Stimulated activated CD4-positive, alpha-beta T cell treated with anti-CD3 and anti-CD28 coated beads, Interleukin-1b, Interleukin-23, amount 100 ng/mL, for 24 hours (primary cell): ENCODE measurements at places on chromosomes 12 and 14.

GRCh38 chr14:99564256-99564925 lies 39.6 kb downstream of the CCDC85C start:
- DNase-seq: no peak

- DNase-seq: no peak
These were observed 99.6 kb downstream of the ANO6 start for GRCh38 chr12:45315462-45315861.

GRCh38 chr12:120257041-120257821 lies 8.3 kb downstream of the PXN start:
- DNase-seq: no peak

- no peak for DNase-seq
These were observed 87.1 kb downstream of the GPR135 start for GRCh38 chr14:59377991-59378601.

DNA sequence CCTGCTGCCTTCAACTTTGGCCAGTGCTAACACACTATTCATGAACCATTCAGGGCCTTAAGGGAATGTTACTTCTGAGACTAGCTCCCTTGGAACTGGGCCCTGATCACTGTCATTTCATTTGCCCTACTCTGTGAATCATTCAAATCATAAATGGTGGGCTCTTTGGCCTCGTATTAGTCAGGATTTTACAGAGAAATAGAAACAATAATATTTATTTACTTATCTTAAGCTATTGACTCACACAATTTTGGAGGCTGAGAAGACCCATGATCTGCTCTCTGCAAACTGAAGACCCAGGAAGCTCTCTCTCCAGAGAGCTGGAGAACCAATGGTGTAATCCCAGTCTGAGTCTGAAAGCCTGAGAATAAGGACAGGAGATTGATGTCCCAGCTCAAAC lies 398.5 kb downstream of the LRIG3 start:
- no peak for DNase-seq

DNA sequence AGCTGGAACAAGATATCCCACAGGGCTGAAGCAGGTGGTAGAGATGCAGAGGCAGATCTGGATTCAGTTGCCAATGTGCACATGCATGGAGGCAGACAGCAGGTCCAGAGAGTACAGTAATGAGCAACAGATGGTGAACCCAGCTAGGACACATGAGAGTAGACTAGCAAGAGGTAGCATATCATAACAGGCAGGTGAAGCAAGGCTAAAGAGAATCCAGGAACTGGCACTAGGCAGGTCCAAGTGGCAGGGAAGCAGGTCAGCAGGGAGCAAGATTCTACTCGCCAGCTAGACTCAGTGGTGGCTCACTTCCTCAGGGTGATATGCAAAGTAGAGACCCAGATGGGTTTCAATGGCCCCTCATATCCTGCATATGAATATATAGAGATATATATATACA lies 15.3 kb upstream of the MYF6 start:
- no peak for DNase-seq

GRCh38 chr12:123761841-123762714 lies at the start of gene DNAH10:
TSS of gene DNAH10 (plus strand) at chr12:123762301. CDS start at chr12:123762337, 36 bp downstream.
- DNase-seq: no peak

- DNase-seq: no peak
These were observed 503 bp downstream of the HOXC12 start for GRCh38 chr12:53955036-53955775.

DNA sequence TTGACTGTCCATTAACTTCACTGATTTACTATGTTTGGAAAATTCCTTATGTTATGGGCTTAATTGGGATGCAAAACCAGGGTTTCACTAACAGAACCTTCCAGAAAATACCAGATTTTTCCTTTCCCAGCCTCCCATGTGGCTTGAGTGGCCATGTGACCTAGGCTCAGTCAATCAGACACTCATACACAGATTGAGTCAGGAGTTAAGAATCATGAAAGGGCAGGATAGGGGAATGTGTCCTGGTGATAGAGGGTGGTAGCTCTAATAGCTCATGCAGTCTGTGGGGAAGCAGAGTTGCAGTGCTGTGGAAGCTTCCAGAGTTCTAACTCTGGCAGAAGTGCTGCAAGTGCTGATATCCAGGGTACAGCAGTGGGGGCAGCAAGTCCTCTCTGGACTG lies 134.1 kb upstream of the IFNG-AS1 start:
- no peak for DNase-seq

GRCh38 chr12:114431902-114432301 lies 26.0 kb upstream of the TBX5 start:
- DNase-seq: no peak

DNA sequence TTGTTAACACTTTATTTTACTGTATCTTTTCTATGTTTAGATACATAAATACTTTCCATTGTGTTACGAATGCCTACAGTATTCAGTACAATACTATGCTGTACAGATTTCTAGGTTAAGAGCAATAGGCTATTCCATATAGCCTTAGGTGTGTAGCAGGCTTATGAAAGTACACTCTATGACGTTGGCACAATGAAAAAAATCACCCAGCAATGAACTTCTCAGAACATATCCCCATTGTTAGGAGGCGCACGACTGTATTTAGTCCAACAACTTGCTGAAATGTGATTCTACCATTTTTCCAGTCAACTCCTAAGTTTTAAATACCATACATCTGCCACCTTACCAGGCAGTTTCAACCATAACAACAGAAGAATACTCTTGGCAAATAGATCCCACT lies 1.8 kb downstream of the PARP11 start:
- no peak for DNase-seq

DNA sequence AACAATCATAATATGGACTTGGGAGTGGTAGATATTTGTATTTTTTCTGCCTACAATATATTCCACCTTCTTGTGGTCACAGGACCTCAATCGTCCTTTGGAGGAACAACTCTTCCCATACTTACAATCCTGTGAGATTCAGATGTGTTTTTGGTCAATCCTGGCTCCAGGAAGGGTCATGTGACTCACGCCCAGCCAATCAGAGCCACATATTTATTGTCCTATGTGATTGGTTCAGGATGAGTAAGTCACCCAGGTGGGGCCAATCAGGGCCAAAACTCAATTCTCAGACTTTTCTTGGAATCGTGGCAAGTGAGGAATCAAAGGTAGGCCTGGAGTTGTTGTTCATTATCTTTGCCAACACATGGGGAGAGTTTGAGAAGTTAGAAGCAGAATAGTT lies 264.9 kb downstream of the SUDS3 start:
- no peak for DNase-seq

DNA sequence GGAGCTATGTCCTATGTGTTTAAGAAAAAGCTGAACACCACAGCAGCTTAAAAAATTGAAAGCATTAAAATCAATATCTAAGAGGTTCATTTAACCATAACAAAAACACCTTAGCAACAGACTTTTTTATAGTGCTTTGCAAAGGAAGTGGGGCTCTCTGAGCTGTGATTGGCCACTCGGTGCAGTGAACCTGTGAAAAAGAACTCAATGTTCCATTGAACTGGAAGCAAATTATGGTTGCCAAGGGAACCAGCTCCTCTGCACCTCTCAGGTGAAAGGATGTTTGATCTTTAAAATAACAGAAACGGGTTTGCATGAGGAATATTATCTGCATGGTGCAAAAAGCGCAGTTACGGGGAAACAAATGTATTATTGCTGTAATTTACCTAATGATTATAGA lies 149.4 kb downstream of the SNAPC1 start:
- DNase-seq: no peak

- no peak for DNase-seq
These were observed 84.9 kb upstream of the FOXG1 start for GRCh38 chr14:28681681-28682080.

DNA sequence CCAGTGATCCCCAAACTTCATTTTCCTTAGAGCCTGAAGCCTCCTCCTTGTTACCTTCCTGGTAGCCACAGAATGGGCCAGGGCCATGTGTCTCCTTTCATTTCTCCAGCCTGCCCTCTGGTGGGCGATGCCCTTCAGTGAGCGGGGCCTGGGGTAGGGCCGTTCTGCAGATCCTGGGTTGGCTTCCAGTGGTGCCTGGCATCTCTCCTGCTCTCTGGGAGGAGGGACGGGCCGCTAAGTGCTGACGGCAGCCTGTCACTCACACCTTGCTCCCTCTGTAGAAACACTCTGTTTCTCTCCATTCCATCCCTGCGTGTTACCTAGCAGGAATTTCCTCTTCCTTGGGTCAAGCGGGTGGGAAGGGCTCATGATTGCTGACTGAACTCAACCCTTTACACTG lies 232.1 kb downstream of the CACNA1C start:
- DNase-seq: no peak

GRCh38 chr14:79201564-79202207 lies 1009.6 kb downstream of the DIO2 start:
- no peak for DNase-seq

- no peak for DNase-seq
These were observed 93.4 kb upstream of the TMEM233 start for GRCh38 chr12:119500209-119500608.

DNA sequence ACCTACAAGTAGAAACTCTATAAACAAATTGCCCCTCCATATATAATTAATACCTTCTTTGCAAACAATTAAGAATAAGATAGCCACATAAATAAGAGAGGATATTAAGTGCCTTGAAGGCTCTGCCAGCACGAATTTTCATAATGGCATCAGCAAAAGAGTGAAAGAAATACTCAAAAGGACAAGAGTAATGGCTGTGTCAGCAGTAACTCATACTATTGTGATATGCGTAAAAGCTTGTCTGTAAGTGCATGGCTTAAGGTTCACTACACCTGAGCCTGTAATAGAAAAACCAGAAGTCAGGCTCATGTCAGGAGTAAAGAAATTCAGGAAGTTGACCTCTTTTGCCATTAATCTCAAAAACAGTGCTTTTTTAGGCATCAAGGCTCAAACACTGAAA lies 204.1 kb downstream of the TRHDE start:
- no peak for DNase-seq

- DNase-seq: no peak
These were observed 152.4 kb upstream of the ATP2B1 start for GRCh38 chr12:89861086-89861485.

DNA sequence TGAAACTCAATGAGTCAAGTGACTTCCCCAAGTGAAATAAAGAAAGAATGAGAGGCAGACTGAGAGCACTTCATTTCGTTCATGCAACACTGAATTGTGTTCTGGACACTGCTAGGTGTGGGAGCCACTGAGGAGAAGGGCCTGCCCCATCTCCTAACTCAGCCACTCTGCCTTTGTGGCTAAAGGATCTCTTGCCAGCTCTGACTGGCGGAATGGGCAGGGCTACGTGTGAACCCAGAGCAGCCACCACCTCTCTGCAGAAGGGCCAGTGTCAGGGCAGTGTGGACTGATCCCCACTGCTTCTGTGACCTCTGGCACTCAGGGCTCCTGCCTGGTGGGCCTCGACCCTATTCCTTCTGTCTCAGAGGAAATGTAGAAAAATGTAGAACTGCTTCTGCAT lies 46.5 kb upstream of the GZMB start:
- DNase-seq: no peak

DNA sequence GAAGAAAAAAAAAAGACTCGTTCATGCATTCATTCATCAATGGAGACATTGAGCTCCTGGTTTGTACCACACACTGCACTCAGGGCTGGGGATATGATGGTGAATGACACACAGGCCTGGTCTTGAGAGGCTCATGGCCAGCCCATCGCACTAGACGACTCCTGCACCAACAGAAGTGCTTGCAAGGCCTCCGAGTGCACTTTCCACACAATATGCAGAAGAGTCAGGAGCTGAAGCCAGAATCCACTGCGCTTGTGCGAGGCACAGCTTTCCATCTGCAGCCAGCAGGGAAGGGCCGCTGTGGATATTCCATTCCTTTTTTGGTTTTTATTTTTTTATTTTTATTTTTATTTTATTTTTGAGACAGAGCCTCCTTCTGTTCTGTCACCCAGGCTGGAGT lies 192.4 kb downstream of the DICER1 start:
- no peak for DNase-seq

GRCh38 chr12:106224355-106224706 lies 23.5 kb downstream of the CKAP4 start:
- DNase-seq: no peak

DNA sequence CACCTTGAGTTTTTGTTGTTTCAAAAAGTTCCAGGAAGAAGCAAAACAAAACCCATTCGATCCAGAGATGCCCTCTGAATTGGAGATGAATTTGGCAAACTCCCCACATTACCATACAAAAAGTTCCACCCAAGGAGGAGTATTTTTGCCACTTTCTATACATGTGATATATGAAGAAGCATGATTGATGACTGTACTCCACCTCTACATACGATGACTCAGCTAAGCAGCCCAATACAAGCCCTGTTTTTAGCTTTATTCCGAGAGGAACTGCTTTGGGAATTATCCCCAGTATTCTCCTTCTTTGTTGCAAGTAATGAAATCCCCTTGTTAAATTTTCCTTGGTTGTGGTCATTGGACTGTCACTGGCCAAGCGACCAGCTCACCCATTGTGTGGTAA lies 11.4 kb downstream of the TMEM253 start:
- no peak for DNase-seq

- DNase-seq: no peak
These were observed 50.7 kb upstream of the NRXN3 start for GRCh38 chr14:78119440-78119839.

- DNase-seq: no peak
These were observed 13.0 kb downstream of the PAPLN start for GRCh38 chr14:73250317-73250713.

DNA sequence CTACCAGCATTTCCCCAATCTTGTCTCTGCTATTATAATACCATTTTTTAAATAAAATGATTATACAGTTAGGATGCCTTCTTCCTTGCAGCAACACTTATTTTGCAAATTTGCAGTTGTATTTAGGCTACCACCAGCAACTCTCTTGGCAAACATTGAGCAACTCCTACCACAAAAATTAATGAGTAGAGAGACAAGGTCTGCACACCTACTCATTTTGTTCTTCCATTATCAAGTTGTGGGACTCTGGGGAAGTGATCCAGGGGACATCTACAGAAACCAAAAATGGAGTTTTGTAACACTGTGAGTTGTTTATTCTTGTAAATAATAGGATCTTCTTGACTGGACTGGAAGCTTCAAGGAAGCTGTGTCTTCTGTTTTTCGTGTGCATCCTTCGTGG lies 38.6 kb downstream of the DGLUCY start:
- no peak for DNase-seq

DNA sequence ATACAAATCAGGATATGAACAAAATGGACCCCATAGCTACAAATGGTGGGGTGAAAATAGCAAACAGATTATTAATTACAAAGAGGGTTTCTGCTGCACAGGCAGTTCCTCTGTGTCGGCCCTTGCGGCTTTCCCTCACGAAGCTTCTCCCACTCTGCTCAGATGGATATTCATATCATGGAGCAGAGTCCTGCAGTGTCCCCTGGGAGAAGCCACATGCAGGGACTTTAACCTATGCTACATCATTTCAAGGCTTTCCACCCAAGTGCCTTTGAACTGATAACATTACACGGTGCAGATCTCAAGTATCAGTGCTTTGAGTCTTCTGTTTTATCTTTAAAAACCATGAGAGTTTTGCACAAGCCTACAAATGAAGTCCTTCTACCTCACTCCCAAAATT lies 229.1 kb downstream of the PPM1H start:
- no peak for DNase-seq
